ENCODE measurements at places on chromosomes 3 and 15.

DNA sequence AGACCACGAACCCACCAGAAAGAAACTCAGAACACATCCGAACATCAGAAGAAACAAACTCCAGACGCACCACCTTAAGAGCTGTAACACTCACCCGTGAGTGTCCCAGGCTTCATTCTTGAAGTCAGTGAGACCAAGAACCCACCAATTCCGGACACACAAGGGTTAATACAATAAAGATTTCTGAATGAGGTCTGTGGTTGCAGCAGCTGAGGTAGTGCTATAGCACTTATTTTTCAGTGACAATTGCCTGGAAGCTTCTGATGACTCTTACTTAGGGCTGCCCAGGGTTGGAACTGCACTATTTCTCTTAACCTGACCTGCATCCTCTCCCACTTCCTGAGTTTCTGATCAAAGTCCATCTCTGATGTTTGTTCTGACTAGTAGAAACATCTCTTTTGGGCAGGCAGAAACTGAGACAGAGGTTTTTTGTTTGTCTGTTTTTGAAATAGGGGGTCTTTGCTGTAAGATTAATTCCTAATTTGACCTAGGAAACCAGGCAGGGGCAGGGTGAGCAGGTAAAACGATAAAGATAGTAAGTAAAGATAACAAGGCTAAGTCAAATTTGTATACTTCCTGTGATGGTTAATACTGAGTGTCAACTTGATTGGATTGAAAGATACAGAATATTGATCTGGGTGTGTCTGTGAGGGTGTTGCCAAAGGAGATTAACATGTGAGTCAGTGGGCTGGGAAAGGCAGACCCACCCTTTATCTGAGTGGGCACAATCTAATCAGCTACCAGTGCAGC, 169.1 kb downstream of the GAP43 start:
- DNase-seq, result no peak

DNA sequence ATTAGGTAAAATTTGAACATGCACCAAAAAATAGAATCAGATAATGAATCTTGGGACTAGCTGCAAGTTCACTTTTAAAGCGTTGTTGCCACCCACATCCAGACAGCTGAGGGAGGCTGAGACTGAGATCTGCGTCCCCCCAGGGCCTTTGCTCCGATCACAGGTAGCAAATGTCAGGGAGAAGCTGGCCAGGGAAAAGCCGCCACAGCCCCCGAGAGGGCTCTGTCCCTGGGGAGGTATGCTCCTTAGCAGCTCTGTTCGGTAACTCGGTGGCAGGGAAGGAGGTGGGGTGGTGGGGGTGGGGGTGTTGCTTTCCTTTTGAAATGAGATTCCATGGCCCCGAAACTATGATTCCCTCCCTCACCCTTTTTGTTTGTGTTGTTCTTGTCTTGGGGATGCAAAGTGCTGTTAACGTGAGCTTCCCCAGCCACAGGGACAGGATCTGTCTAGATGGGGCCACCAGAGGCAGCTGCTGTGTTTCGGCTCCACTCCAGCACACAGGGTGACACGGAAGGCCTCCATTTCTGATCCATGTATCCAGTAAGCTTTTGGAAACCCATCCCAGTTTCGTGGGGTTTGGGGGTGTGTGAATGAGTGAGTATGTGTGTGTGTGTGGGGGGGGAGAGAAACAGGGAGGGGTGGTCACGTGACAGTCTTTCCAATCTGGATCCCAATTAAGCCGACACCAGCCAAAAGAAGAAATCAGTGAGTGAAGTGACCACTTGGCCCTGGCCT, 1.1 kb upstream of the MINAR1 start:
- DNase-seq, result no peak

- no peak for DNase-seq
Measured at GRCh38 chr15:36370051-36370730, 209.2 kb upstream of the CDIN1 start.

DNA sequence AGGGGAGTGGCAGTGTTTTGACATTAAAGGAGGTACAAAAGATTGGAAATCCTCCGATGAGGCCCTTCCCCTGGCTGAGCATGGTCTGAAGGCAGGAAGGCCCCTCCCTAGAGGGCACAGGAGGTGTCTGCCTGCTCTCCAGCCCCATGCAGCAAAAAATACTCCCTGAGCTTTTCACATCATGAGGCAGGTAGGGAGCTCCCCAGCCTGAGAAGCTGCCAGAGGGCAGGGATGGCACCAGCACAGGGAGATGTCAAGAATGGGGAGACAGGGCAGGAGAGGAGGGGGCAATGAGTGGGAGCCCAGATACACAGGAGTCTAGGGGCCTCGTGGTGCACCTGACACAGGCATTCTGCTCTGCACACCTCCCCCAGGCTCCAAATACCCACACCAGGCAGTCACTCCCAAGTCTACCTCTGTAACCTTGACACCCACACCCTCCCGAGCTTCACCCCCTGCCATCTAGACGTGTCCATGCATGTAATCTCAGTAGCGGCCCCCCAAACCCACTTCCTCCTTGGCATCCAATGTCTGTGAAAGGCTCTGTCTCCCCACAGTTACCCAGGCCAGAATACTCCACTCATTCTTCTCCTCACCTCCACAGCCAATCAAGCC, 22.9 kb downstream of the GRAMD2A start:
- DNase-seq, result no peak

DNA sequence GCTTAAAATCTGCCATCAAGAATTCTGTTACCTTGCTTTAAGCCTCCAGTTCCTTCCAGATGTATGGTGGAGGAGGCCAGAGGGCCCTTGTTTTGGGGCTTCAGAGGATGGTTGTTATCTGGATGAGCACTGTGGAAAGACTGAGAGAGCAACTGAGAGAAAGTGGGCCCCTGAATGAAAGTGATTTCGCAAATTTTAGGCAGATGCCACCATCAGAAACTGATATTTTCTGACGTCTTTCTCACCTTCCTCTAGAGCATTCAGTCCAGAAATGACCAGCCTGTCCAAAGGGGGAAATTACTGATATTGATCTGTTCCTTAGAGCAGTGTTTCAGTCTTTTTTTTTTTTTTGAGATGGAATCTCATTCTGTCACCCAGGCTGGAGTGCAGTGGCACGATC, 13.4 kb downstream of the B3GNT5 start:
- DNase-seq, result no peak
